ENCODE measurements at places on chromosomes 6 and 20.

DNA sequence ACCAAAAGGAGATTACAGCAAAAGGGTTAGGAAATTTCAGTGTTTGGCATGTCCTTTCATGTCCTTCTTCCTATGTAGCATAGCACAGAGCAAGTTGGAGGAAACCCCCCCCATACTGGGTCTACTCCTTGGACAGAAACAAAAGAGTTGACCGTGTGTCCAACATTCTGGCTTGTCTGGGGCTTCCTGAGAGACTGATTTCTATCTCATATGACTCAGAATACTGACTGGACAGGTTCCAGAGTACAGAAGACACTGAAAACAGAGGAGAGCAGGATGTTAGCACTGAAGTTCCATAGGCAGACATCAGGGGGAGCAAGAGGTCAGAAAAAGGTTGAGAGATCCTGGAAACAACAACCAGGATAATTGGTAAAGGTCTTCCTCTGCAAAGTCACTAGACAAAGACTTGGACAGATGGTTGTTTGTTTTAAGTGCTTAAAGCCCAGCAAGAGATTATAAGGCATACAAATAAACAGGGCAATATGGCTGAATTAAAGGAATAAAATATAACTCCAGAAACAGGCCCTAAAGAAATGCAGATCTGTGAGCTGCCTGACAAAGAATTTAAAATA lies 48.4 kb downstream of the USP49 start:
- peak; percentile 85 for DNase-seq

- no peak for DNase-seq
Observed at GRCh38 chr20:25257130-25257529, 9.2 kb downstream of the PYGB start.

DNA sequence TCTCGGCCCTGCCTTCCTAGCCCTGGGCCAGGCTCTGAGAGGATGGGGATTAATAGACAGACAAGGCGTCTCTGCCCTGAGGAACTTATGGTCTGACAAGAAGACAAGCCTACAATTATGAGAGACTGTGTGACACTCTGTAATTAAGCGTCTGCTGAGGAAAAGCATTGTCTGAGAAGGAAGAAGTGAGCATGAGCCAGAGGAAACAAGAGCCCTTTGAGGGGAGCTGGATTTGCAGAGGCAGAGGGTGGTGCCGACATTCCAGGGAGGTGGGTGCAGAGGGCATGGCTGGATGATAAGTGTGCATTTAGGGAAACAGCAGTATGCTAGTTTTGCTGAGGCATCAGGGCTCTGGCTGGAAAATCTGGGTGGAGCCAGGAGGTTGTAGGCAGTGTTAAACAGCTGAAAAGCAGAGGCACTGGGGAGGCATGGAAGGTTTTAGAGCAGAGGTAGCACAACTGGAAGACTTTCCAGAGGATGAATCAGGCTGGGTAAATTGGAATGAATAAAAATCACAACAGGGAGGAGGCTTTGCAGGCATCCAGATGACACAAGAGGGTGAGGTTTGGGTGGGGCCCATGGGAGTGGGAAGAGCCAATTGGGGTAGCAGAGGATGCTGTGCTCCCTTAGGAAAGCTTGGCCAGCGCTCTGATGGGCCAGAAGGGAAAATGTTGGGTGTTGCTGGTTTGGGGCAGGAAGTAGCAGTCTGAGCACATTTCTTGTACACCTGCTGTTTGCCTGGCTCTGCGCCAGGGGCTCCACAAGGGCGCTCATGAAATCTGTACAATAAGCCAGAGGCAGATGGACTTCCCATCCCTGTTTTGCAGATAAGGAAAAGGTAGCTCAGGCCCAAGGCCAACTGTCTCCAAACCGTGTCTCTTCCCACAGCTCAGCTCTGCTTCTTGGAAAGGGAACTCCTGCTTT lies 74.0 kb upstream of the MYL9 start:
- DNase-seq: peak; percentile 74

DNA sequence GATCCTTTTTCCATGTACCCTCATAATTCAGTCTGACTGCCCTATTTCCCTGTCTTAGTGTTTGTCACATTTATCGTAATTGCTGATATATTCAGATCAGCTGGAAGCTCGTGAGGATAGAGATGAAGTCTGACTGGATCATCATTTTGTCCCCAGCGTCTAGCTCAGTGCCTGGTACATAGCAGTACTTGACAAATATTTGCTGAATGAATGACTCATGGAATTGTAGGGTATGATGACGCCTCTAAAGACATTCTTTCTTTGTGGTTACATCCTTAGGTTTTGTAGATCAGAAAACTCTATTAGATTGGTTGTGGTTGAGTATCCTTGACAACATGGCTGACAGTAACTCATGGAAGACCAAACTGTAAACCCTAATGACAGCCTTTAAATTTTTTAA lies 68.9 kb downstream of the MTHFD1L start:
- DNase-seq: peak; percentile 65

DNA sequence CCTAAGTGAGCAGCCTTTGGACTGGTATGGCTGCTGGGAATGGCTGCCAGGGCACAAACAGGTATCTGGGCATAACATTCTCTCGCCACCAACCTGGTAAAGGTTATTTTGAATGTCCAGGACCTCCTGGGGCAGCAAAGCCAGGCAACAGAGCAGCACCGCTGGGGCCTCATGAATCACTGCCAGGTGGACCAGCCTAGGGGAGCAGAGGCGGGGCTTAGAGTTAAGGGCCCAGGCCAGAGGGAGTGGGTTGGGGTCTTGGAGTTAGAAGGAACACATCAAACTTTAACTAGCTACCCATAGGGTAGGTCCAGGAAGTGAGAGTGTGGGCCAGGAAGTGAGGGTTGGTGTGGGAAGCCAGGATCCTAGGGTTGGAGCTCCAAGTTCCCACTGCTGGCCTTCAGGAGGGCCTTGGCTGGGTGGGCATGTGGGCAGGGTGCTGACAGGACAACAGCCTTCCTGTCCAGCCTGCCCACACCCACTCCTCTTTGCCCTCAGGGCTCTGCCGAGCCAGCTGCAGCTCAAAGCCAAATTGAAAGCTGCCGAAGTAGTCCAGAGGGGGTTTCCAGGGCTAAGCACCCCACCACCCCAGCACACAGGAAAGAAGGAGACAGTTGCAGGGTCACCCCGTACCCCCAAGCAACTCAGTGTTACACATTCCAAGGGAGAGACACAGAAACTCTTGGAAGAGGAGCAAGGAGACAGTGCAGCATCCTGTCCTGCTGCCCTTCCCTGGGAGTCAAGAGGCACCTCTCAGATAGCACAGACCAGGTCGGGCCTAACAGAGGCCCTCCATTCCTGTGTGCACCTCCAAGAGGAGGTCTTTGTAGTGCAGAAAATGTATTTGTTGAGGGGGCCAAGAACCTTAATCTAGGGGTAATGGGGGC lies 2.6 kb downstream of the NFKBIE start:
- no peak for DNase-seq

DNA sequence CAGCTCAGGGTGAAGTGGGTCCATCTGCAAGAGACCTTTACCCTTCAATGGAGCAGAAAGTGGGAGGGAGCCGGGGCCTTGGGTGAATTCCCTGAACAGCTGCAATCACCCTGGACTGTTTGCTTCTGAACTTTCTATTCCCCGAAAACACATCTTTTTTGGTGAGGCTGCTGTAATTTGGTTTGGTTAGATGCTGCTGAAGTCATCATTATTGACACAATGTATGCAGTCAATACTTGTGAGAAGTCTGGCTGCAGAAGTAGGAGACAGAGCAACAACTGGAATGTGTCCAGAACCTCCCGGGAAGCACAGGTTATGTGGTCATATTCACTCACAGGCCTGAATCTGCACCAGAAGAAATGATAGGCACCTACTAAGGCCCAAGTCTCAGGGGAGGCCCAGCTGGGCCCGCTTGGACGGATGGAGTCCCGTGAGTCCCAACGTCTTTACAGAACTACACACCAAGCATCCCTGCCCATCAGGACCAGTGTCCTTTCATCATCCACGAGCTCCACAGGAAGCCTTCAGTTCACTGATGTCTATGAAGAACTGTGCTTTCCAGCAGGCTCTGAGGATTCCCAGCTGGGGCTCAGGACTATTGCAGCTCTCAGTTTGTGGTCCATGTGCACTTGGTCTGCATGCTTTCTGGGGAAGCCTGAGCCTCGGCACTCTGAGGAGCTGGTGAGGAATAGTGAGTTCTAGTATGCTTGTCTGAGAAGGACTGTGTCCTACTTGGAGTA lies 177.6 kb downstream of the THBS2 start:
- DNase-seq: no peak

DNA sequence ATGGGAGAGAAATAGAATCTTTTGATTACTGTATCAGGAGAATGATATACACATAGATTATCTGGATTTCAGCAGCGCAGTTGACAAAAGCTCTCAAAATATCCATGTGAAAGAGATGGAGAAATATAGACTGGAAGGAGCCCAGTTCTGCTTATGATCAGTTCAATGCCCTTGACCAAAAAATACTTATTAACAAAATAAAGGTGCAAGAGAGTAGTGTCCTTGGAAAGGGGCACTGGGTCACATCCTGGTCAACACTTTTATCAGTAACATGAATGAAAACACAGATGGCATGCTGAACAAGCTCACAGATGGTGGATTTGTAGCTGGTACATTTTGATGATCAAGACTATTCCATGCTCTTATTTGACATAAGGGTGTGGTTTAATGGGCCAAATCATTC lies 63.9 kb upstream of the PLEKHG1 start:
- no peak for DNase-seq

- peak; percentile 84 for DNase-seq
Observed at GRCh38 chr6:3612341-3613041, 139.0 kb downstream of the PXDC1 start.

DNA sequence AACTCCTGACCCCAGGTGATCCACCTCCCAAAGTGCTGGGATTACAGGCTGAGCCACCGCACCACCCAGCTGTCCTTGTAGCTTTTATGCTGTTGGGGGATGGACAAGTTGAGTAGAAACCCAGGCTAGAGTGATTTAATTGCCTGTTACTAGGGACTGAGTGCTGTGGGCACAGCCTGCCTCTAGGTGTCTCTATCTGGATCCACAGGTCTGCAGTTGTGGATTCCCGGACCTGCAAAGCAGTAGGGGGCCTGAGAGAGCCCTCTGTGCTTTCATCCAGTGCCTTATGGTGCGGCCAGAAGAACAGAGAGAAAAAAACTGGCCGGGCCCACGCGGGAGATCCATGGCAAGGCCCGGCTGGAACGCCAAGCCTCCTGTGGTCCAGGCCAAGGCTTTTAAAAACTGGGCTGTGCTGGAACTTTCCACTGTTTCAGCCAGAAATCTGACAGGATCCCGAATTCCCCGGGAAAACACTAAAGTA lies 5.2 kb downstream of the SIRPA start:
- DNase-seq: peak; percentile 72

- no peak for DNase-seq
Observed at GRCh38 chr6:166419717-166420116, 37.0 kb upstream of the MPC1 start.

- DNase-seq: no peak
Observed at GRCh38 chr6:12185081-12185673, 105.0 kb upstream of the EDN1 start.

- DNase-seq: no peak
Observed at GRCh38 chr20:4763723-4764510, 42.2 kb downstream of the PRND start.

- no peak for DNase-seq
Observed at GRCh38 chr6:54252496-54252895, 55.7 kb upstream of the TINAG start.

DNA sequence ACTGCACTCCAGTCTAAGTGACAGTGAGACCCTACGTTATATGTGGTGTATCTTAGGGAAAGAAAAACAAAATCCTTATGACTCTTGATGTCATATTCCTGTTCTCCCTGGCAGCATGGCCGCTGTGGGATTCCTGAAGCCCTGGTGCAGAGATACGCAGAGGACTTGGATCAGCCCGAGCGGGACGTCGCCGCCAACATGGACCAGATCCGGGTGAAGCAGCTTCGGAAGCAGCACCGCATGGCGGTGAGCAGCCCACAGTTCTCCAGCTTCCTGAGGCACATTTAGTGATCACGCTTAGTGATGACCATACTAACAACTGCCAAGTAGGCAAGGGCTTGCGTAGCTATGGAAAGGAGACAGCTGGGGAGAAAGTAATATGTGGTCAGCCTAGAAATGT lies 200.9 kb upstream of the UST start:
- no peak for DNase-seq

DNA sequence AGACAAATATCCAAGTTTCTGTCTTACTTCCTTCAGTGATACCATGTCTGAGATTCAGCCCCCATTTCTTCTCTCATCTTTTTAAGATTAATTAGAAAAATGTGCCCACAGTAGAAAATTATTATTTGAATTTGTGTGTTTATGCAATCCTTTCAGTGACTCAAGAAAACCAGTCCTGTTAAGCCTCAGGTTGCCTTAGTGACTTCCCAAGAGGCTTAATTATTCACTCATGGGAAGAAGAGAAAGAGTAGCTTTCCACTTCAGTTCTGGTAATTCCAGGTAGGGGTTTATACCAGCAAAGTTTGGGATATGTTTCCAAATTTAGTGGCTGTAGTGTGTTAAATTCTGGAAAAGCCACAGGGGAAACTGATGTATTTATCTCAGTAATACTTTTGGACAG lies 149.1 kb downstream of the RIMS1 start:
- peak; percentile 15 for DNase-seq

DNA sequence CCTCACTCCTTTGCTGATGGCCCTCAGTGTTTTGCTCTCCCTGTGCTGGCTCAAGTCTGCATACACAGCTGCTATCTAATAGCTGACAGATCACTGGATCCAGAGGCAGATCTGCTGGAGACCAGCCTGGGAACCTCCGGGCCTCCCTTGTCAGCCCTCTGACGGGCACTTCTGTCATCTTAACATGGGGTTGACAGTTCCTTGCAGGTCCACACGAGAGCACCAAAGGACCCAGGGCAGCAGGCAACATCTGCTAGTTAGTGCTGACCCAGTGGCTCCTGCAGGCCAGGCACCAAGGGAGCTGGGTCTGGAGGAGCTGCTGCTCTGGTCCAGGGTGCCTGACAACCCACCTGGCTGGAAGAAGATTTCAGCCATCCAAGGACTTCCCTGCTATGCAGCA lies 208.1 kb downstream of the UST start:
- no peak for DNase-seq

- DNase-seq: no peak
Observed at GRCh38 chr6:99761711-99762110, 155.1 kb downstream of the PRDM13 start.

- DNase-seq: peak; percentile 17
Observed at GRCh38 chr6:32906539-32906938, 34.3 kb downstream of the HLA-DMB start.

GRCh38 chr6:2950713-2951112 lies 20.7 kb downstream of the SERPINB6 start:
- no peak for DNase-seq

GRCh38 chr6:34237722-34238584 lies 1.3 kb downstream of the HMGA1 start:
- peak; percentile 47 for DNase-seq

DNA sequence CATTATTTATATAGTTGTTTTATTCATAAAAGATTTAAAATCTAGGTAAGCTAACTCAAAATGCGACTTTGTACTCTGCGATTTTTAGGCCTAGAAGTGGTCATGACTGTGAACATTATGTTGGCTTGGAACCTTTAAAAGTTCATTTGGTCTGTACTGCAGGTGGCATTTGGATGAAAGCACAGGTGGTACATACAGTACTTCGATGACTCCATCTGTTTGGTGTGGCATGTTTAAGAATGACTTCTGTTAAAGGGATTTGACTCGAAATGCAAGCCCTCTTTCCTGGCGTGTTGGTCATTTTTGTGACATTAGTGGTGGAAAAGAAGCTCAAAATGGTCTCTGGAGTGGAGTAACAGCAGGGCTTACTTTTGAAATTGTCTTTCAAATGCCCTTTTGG lies 118.1 kb downstream of the UST start:
- DNase-seq: no peak

GRCh38 chr20:44143936-44144335 lies 43.1 kb downstream of the JPH2 start:
- no peak for DNase-seq

- DNase-seq: no peak
Observed at GRCh38 chr20:23142162-23143050, 56.3 kb upstream of the CD93 start.
